Stimulated activated CD8-positive, alpha-beta memory T cell treated with anti-CD3 and anti-CD28 coated beads, Interleukin-4, amount 100 ng/mL, for 24 hours (primary cell): ENCODE measurements at places on chromosomes 5 and 9.

DNA sequence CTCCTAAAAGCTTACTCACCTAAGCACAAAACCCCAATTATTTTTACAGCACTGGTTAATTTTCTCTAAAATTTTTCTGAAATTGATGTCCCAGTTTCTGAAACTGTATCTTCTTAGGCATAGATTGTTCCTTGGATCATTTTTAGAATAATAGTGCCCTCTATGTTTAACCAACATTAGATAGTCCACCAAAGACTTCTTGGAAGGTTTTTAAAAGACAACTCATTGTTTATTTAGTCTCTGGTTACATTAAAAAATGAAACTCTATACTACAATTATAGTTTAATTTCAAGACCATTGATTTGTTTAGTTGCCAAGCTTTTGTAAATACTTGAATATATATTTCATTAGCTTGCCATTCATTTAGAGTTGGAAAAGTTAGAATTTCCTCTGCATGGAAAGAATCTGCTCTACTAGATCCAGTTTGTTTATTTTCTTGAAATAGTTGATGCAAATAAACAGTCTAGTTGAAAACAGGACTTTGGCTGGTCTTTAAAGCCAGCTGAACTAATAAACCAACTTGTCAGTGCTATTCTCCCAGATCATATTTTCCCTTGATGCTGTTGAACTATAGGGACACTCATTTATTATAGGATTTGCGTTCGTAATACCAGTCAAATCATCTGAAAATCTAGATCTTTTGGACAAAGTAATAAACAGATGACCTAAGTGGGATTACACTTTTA is 990.5 kb downstream of the TLE1 start:
- no peak for DNase-seq

- DNase-seq = no peak
Measured at GRCh38 chr5:159416438-159416837, 86.2 kb upstream of the IL12B start.

GRCh38 chr5:101430551-101430950 is 527.5 kb upstream of the ST8SIA4 start:
- DNase-seq = no peak

DNA sequence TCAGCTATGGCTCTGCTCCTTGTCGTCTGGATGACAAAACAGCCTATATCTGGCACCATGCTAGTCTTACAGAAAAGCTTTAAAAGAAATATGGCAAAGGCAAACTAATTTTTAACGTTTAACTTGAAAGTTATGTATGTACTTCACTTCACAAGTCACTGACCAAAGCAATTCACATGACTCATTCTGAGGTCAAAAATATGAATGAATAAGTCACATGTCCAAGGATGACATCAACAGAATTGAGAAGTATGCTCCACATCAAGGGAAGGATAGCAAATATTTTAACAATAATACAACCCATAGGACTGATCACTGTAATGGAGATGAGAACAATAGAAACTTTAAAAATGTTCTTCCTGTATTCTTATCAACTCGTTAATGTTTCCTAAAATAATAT is 1072.6 kb upstream of the NUDT12 start:
- DNase-seq = no peak

- DNase-seq = no peak
Measured at GRCh38 chr5:140165101-140165922, 9.7 kb upstream of the CYSTM1 start.

DNA sequence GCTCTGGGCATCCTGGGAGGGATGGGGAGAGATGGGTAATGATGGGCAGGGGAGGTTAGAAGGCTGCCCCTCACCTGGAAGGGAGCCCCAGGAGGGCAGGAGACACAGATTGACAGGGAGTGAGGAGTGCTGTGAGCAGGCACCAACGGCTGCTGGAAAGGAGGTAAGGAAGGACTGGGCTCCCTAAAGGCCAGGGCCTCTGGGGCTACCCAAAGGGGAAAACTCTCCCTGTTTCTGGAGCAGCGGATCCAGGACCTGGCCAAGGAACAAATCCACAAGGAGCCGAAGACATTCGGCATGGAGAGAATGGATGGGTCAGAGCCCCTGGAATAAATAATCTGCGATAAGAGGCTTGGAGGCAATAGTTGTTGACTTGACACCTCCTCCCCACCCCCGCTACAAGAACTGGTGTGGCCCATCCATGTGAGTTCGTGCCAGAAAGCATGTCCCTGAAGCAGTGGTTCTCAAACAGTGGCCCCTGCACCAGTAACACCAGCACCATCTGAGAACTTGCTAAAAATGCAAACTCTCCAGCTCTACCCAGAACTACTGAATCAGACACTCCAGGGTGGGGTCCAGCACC is 208.3 kb downstream of the GABBR2 start:
- DNase-seq = no peak

DNA sequence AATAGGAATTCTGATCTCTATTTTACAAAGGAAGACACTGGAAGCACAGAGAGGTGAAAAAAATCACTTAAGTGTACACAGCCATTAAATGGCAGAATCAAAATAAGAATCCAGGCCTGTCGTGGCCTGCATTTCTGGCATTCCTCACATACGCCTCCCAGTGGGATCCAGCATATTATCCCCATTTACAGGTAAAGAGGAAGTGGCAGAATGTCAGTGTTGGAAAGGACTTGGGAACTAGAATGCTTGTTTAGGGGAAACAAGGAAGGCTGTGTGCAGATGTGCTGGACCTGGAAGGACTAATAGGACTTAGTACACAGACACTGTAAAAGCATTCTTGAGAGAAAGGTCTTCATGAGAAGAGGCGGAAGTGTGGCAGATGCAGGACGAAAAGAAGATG is 241.8 kb downstream of the TRIM32 start:
- no peak for DNase-seq

DNA sequence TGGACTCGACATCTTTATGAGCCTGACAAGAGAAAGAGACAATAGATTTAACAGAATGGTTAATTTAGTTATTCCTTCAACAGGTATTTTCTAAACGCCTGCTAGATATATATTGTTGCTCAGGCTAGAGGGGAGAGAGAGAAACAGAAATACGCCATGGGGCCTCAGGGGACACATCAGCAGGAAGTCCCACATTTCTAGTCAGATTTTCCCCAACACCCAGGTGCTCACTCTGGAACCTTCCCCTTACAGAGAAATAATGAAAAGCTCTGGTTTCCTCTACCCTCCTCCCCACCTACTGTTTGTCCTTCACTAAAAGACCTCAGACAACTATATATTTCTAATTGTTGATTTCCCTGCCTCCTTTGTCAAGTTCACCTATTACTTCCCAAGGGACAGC is 130.3 kb upstream of the TBC1D2 start:
- no peak for DNase-seq

DNA sequence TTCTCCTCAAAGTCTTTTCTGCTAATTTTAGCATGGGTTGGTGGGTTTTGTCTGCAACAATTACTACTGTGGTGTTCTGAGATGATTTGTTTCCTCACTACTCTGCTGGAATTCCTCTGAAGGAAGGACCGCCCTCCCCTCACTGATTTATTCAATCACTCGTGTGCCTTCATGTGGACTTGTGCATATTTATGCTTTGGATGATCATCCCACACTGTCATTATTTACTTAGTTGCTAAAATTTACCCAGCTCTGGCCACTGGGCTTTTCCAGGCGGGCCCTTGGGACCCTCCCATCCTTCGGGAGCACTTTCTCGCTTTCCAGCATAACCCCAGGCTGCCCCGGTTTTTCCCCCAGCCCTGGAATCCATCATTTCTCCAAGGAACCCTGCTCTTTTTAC is 41.7 kb upstream of the NKD2 start:
- no peak for DNase-seq

DNA sequence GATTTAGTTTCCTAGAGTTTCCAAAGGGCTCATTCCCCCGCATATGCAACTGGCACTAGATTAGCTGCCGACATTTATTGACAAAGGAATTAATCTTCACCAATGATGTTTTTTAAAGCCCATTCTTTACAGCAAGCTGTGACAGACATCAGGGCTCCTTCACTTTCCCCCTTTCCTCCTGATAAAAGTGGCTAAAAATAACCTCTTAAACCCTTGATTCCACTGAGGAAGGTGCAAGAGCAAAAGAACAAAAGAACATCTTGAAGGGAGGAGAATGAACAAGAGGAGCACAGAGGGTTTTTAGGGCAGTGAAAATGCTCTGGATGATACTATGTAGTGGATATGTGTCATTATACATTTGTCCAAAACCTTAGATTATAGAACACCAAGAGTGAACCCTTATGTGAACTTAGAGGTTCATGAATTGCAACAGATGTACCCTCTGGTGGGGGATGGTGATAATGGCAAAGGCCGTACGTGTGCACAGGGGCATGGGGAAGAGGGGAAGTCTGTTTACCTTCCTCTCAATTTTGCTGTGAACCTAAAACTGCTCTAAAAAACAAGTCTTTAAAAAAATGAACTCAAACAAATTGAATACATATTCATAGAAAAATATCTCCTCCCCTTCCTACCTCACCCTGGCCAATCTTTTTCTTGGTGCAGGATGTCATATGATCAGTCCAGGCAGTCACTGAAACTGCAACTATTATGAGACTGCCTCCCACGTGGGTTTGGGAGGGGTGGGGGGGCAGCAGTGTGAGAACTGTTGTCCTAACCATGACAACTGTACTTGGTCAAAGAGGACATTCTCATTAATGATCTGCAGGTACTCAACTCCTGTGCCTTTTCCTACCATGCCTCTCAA is 83.0 kb downstream of the MARCHF3 start:
- DNase-seq = no peak

GRCh38 chr5:154209591-154210081 is 19.1 kb downstream of the GALNT10 start:
- DNase-seq = no peak

DNA sequence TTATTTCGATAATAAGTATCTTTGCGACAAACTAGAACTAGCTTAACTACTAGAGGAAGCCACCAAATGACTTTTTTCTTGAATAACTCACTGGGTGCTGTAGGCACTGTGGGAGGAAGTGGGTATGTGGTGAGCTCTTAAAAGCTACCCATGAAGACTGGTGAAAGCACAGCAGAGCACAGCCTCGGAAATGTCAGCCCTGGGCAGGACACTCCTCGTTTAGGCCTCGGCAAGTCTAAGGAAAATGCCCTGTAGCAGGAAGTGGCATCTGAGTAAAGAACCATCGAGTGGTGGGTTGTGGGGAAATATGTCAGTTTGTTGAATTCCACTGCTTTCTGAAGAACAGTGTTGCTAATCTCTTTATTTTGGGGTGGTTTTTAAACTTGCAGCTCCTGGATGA is 44.0 kb upstream of the NCS1 start:
- peak; percentile 43 for DNase-seq

DNA sequence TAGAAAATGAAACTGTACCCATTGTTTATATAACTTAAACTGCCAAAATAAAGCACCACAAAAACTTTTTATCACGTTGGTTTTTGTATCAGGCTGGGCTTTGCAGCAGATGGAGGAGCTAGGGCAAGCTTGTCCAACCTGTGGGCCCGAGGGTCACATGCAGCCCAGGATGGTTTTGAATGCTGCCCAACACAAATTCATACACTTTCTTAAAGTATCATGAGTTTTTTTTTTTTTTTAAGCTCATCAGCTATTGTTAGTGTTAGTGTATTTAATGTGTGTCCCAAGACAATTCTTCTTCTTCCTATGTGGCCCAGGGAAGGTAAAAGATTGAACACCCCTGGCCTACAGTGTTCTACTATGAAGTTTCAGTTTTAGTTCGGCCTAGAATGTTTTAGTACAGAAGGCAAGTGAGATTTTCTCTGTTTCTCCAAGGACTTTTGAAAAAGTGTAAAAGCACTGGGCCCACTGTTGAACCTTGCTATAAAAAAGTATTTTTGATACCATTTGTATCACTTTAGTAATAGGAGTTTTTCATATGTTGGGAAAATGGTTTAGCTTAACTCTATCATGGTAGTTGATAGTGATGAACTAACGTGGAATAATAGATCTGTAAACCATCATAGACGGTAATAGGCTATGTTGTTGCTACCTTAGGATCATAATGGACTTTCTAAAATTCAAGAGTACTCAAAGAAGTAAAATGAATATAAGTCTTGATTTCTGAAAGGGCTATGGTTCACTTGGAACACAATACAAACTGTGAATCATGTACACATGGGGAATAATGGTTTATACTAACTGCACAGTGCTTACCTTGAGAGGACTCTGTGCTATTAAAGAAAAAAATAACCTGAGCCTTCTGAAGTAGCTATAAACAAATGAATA is 2.9 kb downstream of the CDKN2A start:
- no peak for DNase-seq

- DNase-seq = no peak
Measured at GRCh38 chr5:142235050-142235797, 89.6 kb downstream of the SPRY4 start.

DNA sequence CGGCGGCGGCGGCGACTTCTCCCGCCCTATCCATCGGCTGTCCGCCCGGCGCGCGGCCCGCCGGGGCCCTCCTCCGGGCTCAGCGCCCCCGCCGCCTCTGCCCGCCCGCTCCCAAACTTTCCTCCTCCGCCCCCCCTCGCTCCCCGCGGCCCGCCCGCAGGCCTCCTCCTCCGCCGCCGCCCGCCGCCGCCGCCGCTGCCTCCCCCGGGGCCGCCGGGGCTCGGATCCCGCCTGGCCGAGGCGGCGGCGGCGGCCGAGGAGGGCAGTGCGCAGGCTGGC is 460 bp upstream of the PBX3 start:
- no peak for DNase-seq

DNA sequence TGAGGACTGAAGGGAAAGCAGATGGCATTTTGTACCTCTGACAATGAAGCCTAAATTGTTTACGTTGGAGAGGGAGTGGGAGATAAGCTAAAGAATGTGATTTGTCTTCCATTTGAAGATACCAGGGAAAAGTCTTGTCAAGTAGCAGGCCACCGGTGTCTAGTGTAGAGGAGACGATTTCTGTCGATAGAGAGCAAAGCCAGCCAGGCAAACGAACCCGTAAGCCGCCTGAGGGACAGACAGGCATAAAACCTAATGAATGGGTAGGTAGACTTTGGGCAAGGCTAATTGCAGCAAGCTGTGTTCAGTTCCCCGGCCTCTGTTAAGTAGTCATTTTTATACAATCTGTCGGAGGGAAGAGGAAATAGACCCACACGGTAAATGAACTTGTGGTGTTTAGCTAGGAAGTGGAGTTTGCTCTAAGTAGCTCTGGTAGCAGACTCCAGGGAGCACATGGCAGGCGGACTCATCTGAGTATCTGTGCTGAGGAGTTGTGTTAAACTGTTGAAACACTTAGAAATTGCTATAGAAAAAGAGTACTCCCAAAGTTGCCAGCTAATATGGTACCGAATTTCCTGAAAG is 28.8 kb downstream of the SMARCA2 start:
- DNase-seq = no peak

DNA sequence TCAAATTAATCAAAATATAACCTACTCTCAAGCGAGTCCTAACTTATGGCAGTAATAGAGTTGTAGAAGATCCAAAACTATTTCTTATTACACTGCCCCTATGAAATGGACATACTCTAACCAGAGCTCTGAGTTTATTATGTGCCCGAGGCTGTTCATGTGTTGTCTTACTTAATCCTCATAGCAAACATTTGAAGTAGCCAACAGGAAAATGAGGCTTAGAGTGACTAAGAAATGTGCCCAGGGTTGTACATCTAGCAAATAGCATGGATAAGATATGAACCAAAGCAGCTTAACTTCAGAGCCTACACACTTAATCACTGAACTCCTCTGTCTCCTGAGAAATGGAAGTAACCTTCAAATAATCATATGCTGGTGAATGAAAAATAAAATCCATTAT is 1551.7 kb downstream of the MAT2B start:
- DNase-seq = no peak
